ENCODE measurements at places on chromosomes 4 and X. TPM values are rescaled to one million over a fixed set of nuclear protein-coding genes. Genes with fewer than 3 reads are reported as not detected.

WDFY3 gene
- 79.2 TPM for total RNA-seq

EDNRA gene
- 62.4 TPM for total RNA-seq

TLR8 gene
- total RNA-seq: 0.48 TPM

RASGEF1B gene
- total RNA-seq: 8.4 TPM

IL3RA gene
- total RNA-seq: 0.12 TPM

DNA sequence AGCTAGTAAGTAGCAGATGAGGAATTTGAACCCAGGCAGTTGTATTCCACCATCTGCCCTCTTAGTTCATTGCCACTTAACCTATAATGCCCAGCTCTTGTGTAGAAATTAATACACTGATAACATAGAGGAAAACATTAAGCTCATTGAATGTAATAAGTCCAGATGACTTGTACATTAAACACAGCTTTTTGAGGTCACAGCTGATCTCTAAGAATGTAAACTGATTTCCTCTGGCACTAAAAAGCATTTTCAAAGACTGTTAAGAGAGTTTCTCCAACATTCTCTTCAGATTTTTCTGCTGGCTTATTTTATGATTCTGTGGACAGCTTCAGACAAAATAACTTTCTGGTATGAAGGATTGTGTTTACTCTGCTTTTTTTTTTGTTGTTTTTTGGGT is 42.7 kb downstream of the HPRT1 start:
- no peaks in the 10 kb centered on the region for H3K27me3 ChIP-seq
- no peaks in the 10 kb centered on the region for H3K36me3 ChIP-seq
- H3K4me1 ChIP-seq: peaks cover 2% of the 10 kb centered on the region
- H3K4me3 ChIP-seq: no peak overlapping the region
- DNase-seq: no peak

- H3K36me3 ChIP-seq: no peaks in the 10 kb centered on the region
- no peak overlapping the region for H3K27ac ChIP-seq
- no peak for DNase-seq
- no peaks in the 10 kb centered on the region for H3K27me3 ChIP-seq
- H3K4me3 ChIP-seq: no peak overlapping the region
Measured at GRCh38 chrX:150239946-150240642, 123.0 kb upstream of the MAMLD1 start.

DNA sequence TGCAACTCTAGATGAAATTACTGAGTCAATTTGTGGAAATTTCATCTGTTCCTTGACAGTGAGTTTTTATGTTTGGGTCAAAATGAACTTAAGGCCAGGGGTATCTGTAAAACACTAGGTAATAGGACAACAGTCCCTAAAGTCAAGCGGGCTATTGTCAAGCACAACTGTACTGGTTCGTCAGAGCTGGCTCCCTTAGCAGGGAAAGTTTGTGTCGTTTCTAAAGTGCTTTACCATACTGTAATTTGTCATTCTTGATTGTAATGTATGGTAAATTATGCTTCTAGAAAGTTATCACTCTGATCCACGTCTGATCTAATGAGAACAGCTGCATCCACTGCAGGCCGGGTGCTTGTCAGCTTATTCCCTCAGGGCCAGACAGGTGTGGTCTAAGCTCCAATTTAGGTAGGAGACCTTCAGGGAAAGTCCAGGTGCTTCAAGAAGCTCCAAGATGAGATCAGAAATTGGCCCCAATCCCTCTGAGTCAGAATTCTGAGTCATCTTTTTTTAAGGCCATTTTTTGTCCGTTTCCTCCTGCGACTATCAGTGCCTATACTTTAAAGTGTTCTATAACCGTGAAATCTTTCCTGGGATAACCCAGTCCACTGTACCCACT is 92.2 kb downstream of the PALLD start:
- DNase-seq: no peak
- H3K4me3 ChIP-seq: no peak overlapping the region
- no peaks in the 10 kb centered on the region for H3K4me1 ChIP-seq

DNA sequence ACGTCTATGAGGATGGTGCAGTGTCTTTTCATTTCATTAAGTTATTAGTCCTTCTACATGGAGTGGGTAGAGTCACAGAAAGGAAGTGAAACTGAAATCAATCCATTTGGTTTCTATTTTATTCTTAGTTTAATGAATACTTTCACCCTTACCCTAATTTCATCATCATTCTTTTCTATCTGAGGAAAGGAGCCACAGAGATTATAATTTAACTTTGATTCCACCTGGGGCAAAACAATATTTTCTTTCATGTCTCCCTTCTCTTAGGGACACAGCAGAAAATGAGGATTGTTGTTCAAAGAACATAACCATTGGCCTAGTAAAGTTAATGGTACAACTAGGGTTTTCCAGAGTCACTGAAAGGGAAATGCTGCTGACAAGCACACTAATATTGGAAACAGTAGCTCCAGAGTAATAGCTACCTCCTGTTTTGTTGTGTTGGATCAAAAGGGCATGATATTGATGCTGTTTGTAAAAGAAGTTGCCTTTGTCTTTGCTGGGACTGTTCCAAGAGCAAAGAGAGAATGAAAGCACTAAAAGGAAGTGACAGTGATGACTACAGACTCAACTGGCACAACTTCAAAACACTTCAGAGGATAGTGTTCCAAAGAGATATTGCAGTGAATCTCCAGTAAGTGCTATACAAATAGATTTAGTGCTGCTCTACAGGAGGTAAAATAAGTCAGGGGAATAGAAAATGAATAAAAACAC is 247.1 kb upstream of the PITX2 start:
- H3K4me1 ChIP-seq: no peaks in the 10 kb centered on the region
- no peak for DNase-seq
- H3K27me3 ChIP-seq: no peaks in the 10 kb centered on the region
- no peak overlapping the region for H3K4me3 ChIP-seq
- no peaks in the 10 kb centered on the region for H3K36me3 ChIP-seq
- H3K27ac ChIP-seq: no peak overlapping the region

- DNase-seq: no peak
- H3K27ac ChIP-seq: no peak overlapping the region
- no peaks in the 10 kb centered on the region for H3K36me3 ChIP-seq
- no peak overlapping the region for H3K4me3 ChIP-seq
- no peaks in the 10 kb centered on the region for H3K27me3 ChIP-seq
Measured at GRCh38 chrX:107659768-107660167, 31.5 kb downstream of the PRPS1 start.

- no peak for DNase-seq
- H3K27ac ChIP-seq: no peak overlapping the region
- no peak overlapping the region for H3K4me3 ChIP-seq
- H3K27me3 ChIP-seq: no peaks in the 10 kb centered on the region
- H3K4me1 ChIP-seq: peaks cover 23% of the 10 kb centered on the region
- H3K36me3 ChIP-seq: no peaks in the 10 kb centered on the region
Measured at GRCh38 chr4:147860960-147861359, 129.1 kb downstream of the ARHGAP10 start.

GRCh38 chrX:152943826-152944225 is 46.0 kb downstream of the ZNF185 start:
- no peak for DNase-seq
- no peaks in the 10 kb centered on the region for H3K36me3 ChIP-seq

- H3K4me1 ChIP-seq: peaks cover 7% of the 10 kb centered on the region
- H3K27me3 ChIP-seq: no peaks in the 10 kb centered on the region
- H3K36me3 ChIP-seq: no peaks in the 10 kb centered on the region
Measured at GRCh38 chr4:159141193-159141592, 38.3 kb downstream of the RAPGEF2 start.

- H3K36me3 ChIP-seq: no peaks in the 10 kb centered on the region
- no peak overlapping the region for H3K27ac ChIP-seq
- no peaks in the 10 kb centered on the region for H3K4me1 ChIP-seq
- H3K27me3 ChIP-seq: no peaks in the 10 kb centered on the region
Measured at GRCh38 chrX:8988446-8988845, 45.5 kb downstream of the FAM9B start.

- no peak overlapping the region for H3K4me3 ChIP-seq
- H3K27ac ChIP-seq: no peak overlapping the region
- H3K4me1 ChIP-seq: no peaks in the 10 kb centered on the region
- no peak for DNase-seq
- no peaks in the 10 kb centered on the region for H3K36me3 ChIP-seq
Measured at GRCh38 chr4:182190306-182190705, 52.9 kb upstream of the TENM3 start.

- H3K4me1 ChIP-seq: peaks cover 6% of the 10 kb centered on the region
- DNase-seq: no peak
- no peak overlapping the region for H3K27ac ChIP-seq
- no peaks in the 10 kb centered on the region for H3K36me3 ChIP-seq
- H3K27me3 ChIP-seq: no peaks in the 10 kb centered on the region
Measured at GRCh38 chr4:77798385-77798784, 20.8 kb downstream of the CNOT6L start.

GRCh38 chrX:15504661-15505060 is 4.1 kb downstream of the BMX start:
- H3K4me3 ChIP-seq: no peak overlapping the region
- H3K27ac ChIP-seq: no peak overlapping the region
- H3K27me3 ChIP-seq: no peaks in the 10 kb centered on the region
- DNase-seq: no peak
- H3K4me1 ChIP-seq: no peaks in the 10 kb centered on the region

DNA sequence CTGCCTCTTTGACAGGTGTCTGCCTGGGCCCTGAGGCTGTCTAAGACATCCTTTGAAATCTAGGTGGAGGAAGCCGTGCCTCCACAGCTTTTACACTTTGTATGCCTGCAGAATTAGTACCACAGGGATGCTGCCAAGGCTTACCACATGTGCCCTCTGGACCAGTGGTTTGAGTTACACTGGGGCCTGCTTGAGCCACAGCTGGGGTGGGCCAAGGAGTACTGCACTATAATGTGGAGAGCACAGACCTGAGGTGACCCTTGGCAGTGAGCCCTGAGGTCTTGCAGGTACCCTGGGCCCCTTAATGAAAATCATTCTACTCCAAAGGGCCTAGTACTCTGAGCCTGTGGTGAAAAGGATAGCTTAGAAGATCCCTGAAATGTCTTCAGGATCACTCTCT is 27.2 kb upstream of the IRS4 start:
- no peak overlapping the region for H3K4me3 ChIP-seq
- no peaks in the 10 kb centered on the region for H3K36me3 ChIP-seq
- H3K27me3 ChIP-seq: no peaks in the 10 kb centered on the region
- DNase-seq: no peak
- no peaks in the 10 kb centered on the region for H3K4me1 ChIP-seq

- no peak overlapping the region for H3K27ac ChIP-seq
- no peaks in the 10 kb centered on the region for H3K36me3 ChIP-seq
- H3K27me3 ChIP-seq: no peaks in the 10 kb centered on the region
- H3K4me1 ChIP-seq: peaks cover 3% of the 10 kb centered on the region
Measured at GRCh38 chr4:48752726-48753125, 27.4 kb downstream of the FRYL start.

DNA sequence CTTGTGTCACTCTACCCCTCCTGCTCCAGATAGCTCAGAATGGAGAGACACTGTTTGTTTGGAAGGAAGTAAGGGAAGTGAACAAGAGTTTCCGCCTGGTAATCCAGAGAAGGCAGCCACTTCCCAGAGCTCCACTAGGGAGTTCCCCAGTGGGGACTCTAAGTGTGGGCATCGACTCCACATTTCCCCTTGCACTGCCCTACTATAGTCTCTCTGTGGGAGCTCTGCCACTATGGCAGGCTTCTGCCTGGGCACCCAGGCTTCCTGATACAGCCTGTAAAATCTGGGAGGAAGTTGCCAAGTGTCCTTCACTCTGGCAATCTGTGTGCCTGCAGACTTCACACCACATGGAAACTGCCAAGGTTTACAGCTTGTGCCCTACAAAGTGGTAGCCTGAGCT is 245.8 kb upstream of the DMD start:
- no peaks in the 10 kb centered on the region for H3K27me3 ChIP-seq
- no peak for DNase-seq
- no peaks in the 10 kb centered on the region for H3K4me1 ChIP-seq
- H3K4me3 ChIP-seq: no peak overlapping the region
- no peak overlapping the region for H3K27ac ChIP-seq
